ENCODE measurements at places on chromosomes 3 and 15.

DNA sequence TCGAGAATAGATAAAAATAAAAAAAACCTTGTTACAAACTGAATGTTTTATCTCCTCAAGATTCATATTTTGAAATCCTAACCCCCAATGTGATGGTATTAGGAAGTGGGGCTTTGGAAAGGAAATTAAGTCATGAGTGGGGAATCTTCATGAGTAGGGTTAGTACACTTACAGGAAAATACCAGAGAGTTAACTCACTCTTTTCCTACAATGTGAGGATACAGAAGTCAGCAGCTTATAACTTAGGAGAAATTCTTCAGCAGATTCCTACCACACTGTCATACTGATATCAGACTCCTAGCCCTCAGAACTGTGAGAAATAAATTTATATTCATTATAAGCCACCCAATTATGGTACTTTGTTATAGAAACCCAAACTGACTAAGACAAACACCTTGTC, 453.1 kb downstream of the GBE1 start:
- DNase-seq, result peak; percentile 16

- no peak for DNase-seq
Observed at GRCh38 chr3:48950051-48950450, 31.4 kb downstream of the ARIH2 start.

DNA sequence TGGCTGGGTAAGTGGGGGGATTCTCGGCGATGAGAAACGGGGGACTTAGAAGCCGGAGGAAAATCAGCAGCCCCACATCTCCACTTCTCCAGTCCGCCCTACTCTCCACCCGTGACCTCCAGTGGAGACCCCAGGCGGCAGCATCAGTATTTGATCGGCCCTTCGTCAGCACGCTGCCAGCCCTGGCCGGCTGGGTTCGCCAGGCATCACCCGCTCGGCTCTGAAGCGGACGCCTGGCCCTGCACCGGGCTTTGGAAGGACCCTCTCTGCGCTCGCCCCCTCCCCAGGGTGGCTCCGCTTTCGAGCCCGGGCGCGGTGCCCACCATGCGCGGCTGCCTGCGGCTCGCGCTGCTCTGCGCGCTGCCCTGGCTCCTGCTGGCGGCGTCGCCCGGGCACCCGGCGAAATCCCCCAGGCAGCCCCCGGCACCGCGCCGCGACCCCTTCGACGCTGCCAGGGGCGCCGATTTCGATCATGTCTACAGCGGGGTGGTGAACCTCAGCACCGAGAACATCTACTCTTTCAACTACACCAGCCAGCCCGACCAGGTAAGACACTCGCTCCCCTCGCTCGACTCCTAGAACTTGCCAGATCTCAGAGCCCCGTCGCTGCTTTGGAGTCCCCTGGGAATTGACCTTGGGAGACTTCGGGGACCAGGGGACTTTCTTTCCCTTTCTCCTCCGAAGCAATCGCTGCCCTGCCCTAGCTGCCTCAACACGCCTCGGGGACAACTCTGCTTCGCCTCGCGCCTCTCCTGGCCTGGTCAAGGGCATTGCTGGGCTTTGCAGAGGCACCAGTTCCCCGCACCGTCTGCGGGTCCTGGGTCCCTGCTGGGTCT, 561 bp downstream of the SIDT1 start:
- no peak for DNase-seq

DNA sequence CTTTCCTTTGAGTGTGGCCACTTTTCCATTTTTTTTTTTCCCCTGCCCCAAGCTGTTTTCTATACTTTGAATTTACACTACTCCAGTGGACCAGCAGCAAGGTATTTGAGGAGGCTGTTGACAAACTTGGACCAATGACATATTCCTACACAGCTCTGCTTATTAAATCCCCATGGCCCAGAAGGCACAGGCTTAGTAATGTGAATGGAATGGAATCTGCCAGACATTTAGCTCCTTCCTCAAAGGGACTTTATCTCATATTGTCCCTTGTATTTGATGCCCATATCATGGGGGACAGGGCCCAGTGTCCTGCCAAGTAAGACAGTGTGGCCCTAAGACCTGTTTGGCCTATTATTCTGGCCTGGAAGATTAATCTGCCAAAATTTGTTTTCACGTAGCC, 107.5 kb downstream of the CHCHD6 start:
- no peak for DNase-seq

- DNase-seq, result no peak
Observed at GRCh38 chr15:78341057-78341987, 1.2 kb downstream of the CRABP1 start.

GRCh38 chr3:42052132-42052483, 39.0 kb upstream of the TRAK1 start:
- no peak for DNase-seq

DNA sequence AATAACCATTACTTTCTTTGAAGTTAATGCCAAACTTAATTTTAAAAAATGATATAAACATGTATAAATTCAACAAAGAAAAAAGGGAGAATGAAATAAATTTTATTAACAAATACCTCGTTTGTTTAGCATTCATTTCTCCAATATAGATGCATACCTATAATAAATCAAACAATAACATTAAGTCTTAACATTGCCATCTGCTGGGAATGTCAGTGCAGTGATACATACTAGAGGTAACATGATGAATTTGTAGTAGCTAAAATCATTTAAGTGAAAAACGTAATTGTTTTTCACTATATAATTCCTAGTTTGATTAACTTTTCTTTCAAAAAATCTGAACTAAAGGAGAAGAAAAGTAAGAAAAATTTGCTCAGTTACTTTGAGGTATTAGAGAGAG, 340.2 kb upstream of the CBLB start:
- DNase-seq, result no peak

GRCh38 chr3:2847062-2847841, 262.9 kb downstream of the IL5RA start:
- DNase-seq, result no peak

DNA sequence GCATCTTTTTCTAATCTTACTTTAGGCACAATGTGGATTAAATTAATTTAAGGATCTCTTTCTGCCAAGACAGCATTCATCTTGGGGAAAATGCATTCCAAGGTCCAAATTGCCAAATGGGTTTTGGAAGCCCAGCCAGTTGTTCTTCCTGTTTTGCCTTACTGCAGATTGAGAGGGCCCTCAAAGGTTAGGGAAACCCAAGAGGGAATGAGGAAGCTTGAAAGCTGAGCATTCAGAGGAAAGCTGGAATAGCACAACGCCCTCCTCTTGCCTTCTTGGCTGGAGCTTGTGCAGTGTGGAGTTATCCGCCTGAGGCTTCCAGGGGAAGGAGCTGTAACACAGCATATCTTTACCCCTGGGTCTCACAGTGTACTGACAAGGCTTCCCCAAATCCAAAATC, 18.2 kb upstream of the SACM1L start:
- DNase-seq, result no peak

DNA sequence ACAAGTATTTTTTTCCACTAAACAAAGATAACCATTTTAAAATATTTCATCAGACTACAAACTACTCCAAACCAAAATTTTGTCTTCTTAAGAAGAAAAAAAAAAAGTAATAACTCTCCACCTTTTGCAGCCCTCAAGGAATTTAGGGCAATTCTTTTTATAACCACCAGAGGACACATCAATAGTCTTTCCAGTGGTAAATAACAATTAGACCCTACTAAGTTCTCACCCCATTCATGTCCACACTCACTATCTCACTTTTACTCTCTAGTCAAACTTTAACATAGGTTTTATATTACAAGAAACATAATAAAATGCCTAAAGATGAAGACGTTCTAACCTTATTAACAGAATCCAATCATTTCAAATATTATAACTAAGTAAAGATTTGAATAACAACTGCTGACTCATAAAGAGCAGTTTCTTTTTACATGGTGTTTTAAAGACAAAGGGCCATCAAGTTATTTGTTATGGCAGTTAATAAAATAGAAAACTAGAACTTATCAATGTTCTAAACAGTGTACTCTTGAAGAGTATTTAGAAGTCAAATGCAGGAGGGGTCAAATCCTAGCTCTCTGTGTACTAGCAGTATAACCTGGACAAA, 33.0 kb downstream of the CCDC39 start:
- DNase-seq, result no peak

DNA sequence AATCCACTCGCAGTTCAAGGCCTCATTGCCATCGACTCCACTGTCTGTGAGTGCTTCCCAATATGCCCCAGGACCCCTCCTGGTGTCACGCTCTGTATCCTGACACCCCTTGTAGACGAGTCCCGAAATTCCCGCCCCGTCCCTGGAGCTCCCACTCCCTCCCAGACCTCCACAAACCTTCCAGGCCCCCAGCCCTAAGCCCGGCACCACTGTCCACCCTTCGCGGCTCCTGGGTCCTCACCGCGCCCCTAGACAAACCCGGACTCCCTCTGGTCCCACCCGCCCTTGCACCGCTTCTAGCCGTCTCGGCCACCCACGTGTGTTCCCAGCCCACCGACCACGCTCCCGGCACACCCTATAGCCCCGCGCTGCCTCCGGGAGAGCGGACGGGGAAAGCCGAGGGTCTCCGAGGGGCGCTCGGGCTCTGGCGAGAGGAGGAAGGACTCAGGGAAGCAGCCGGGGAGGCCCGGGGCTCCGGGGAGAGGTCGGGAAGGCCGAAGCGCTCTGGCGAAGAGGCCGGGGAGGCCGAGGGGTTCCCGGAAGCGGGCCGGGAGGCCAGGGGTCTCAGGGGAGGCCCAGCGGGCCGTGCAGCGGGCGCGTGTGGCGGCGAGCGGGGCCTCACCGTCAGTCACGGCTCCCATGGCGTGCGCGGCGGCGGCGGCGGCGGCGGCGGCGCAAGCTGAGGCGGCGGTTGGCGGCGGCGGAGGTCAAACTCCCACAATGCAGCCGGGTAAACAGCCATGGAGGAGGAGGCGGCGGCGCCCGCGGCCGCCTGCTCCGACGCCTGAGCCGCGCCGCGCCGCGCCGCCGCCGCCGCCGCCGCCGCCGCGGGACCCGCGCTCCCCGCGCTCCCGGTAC, at the start of the genes ATXN7 and THOC7:
ATXN7 (plus strand) TSS at position 718 of the 858 bp plus-strand sequence. CDS start 48,732 bp downstream, outside the sequence.
THOC7 (minus strand) TSS at position 656 of the 858 bp plus-strand sequence; CDS start at position 641, 15 bp downstream.
- no peak for DNase-seq

GRCh38 chr15:57537072-57537471, 54.6 kb upstream of the MYZAP start:
- DNase-seq, result no peak

DNA sequence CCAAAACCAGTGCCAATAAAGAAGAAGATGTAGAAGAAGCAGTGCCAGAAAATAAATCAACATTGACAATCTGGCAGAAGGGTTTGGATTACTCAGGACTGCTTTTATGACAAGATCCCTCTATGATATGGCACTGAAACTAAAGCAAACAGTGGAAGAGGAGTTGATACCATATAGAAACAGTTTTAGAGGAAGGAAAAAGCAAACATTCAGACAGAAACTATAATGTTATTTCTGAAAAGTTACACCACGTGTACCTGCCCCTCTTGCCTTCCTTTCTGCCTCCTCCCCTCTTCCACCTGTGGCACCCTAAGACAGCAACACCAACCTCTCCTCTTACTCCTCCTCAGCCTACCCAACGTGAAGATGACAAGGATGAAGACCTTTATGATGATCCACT, 63.0 kb downstream of the SFMBT1 start:
- DNase-seq, result no peak

DNA sequence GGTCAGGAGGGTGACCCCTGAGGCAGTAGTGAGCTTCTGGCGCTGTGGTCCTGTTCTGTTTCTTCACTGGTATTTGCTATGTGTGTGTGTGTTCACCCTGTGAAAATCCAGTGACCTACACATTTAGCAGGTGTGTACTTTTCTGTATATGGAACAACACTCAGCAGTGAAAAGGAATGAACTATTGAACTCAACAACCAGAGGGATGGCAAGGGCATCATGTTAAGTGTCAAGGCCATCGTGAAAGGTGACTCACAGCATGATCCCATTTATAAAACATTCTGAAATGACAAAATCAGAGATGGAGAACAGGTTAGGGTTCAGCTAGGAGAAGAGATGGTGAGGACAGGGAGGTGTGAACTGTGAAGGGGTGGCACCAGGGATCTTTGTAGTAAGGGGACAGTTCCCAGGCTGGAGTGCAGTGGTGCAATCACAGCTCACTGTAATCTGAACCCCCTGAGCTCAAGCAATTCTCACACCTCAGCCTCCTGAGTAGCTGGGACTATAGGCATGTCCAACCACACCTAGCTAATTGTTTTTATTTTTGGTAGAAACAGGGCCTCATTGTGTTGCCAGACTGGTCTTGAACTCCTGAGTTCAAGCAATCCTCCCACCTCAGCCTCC, 10.0 kb upstream of the RAB43 start:
- no peak for DNase-seq

DNA sequence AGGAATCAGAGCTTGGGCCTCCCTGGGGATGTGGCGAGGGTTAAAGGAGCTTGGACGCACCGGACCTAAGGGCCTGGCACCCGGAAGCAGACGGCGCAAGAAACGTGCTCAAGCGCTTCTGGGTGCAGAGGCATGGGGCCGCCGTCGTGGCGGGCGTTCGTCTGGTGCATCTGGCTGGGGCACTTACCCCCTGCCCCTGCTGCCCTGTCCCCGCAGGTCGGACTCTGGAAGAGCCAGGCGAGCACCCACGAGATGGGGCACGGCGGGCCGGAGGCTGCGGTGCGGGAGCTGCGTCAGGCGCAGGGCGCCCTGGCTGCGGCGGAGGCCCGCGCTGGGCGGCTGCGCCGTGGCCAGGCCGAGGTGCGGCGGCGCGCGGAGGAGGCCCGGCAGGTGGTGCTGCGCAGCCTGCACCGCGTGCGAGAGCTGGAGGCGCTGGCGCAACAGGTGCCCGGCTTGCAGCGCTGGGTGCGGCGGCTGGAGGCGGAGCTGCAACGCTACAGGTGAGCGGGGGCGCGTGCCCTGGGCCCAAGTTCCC, 2.5 kb downstream of the EFCC1 start:
- DNase-seq, result no peak

DNA sequence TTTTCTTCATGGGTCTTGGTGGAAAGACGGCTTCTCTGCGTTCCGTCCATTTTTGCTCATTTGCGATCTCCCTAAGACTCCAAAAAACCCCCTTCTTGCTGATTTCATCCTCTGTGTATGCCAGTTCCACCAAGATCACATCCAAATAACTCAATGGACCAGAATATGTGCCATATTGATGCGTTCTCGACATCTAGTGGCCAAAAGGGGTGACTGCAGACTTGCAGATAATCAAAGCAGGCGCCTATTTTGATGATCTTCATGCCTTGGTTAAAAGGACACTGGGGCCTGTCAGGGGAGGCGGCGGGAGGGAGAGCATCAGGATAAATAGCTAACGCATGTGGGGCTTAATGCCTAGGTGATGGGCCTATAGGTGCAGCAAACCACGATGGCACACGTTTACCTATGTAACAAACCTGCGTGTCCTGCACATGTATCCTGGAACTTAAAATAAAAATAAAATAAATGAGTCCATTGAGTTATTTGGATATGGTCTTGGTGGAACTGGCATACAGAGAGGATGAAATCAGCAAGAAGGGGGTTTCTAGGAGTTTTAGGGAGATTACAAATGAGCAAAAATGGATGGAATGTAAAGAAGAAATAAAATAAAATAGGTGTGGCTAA, 104.2 kb upstream of the RAD18 start:
- peak; percentile 23 for DNase-seq

All from AG04449 (cell line).